ENCODE measurements at places on chromosomes 4 and X.
A peak's percentile ranks its signal among the peaks of the same experiment; 100 is the strongest.

DNA sequence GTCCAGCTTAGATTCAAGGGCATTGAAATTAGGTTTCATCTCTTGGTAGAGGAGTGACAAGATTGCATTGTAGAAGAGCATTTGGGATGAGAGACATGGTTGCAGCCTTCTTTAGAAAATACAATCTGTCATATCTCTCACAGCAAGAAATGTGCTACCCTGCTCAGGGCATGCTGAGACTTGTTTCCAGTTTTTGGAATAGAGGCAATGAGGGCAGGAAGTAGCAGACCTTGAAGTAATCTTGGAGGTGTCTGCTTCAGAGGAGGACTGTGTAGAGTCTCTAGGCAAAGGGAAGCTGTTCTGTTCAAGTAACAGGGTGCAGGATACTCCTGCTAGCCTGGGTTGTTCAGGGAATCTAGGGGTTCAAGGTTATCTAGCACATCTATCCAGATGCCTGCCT lies 116.1 kb upstream of the ZNF827 start:
- no peak for DNase-seq

DNA sequence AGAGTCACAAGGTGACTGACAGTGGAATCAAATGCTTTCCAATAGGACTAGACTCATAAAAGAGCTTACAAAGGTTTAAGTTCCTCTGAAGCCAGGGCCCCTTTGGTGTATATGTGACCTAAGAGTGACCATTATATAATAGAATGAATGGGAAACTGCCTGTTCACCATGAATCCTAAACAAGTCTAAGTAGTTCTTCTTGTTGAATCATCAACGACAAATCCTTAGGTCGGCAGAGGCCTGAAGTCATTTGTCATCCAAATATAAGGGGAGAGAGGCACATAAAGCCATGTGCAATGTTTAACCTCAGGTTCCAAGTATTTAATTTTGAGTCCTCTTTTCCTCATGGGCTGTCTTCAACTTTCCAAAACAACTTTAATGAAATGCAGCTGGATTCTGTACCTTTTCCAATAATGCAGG lies 122.4 kb downstream of the RASL11B start:
- peak; percentile 68 for DNase-seq

DNA sequence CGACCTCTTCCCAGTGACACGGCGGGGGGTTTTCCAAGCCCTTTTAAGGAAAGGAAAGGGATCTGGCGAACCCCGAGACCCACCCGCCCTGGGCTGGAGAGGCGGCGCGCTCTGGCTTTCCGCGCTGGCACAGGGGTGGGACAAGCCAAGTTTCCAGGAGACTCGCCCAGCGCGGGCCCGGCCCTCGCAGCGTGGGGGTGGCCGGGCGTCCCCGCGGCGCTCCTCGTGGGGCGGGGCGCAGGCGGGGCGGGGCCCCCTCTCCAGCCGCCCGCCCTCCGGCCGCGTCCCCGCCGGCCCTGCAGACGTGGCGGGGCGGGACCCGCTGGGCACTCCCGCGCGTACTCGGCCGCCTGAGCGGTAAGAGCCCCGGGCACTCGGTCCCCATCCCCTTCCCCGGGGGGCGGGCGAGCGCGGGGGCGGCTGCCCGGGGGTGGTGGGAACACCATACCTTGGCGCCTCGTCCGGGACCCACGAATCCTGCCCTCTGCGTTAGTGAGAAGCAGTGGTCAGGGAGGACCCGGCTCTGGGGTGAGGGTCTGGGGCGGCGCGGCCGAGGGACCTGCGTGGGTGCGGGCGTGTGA lies at the start of gene FAM114A1:
Gene FAM114A1 (plus strand): TSS at position 329 of the 581 bp plus-strand sequence. CDS start 10,273 bp downstream, outside the sequence.
- DNase-seq: peak; percentile 98

- no peak for DNase-seq
Observed at GRCh38 chr4:88191404-88191803, 33.0 kb upstream of the ABCG2 start.

GRCh38 chrX:67574696-67575095 lies 30.9 kb downstream of the AR start:
- DNase-seq: no peak

DNA sequence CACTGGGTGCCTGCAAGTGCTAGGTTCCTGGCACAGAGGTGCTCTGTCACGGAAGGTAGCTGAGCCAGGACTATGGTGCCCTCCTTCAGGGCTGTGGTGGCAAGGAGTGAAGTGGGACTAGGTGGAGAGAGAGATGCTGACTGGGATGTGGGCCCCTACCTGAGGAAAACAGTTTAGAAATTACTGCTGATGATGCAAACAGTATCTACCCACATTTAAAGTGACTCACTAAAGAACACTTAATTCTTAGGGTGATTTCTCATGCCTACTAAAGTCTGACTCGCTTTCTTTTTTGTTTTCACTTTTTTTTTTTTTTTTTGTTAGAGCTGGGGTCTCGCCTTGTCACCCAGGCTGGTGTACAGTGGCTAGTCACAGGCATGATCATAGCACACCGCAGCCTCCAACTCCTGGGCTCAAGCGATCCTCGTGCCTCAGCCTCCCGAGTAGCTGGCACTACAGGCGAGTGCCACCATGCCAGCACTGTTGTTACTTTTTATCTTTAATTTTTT lies 3.1 kb downstream of the ZNF185 start:
- peak; percentile 55 for DNase-seq

- DNase-seq: no peak
Observed at GRCh38 chr4:136302566-136302965, 1229.7 kb downstream of the PCDH18 start.

- no peak for DNase-seq
Observed at GRCh38 chr4:20773144-20773997, 73.1 kb downstream of the PACRGL start.

DNA sequence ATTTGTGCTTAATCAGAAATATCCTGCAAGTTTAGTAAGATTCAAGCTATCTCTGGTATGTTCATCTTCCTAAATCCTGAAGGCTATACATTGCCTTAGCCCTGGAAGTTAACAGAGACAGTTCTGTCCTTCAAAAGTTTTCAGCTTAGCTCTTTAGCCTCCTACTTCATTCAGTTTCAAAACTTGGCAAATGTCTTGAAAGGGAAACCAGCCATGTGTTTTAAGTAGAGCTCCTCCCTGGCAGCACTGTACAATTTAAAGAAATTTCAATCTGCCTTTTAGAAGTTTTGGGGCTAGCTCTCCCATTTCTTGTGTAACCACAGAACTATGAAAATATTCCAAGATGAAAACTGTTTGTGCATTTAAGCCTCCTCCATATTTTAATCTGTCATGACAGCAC lies 47.0 kb downstream of the FANCB start:
- DNase-seq: peak; percentile 11

All from osteoblast (primary cell).